ENCODE measurements at places on chromosomes 1 and 21. TPM values are rescaled to one million over a fixed set of nuclear protein-coding genes. Genes with fewer than 3 reads are reported as not detected.

GRCh38 chr1:246319083-246319714 lies 187.9 kb downstream of the SMYD3 start:
- no peak for DNase-seq

CCDC27 gene
- not detected for total RNA-seq

- peak; percentile 28 for DNase-seq
Observed at GRCh38 chr21:37642493-37642892, 273.8 kb downstream of the KCNJ6 start.

CLDN17 gene
- total RNA-seq: not detected

GRCh38 chr1:180218806-180219765 lies 11.0 kb upstream of the LHX4 start:
- no peak for DNase-seq

DNA sequence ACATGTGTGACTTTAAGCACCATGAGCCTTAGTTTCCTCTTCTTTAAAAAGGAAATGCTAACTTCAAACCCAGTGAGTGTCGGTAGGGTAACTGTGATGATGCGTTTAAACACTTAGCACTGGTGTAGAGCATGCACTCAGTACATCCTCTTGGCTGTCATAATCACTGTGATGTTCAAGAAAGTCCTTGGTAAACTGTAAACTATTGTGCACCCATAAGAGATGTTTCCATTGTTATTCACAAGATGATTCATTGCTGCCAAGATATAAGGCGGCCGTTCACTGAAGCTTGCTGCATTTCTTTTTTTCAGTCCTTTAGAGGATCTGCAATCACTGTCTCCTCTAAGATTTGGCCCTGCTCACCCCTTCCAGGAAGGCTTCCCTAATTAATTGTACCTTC lies 61.8 kb upstream of the DAB1 start:
- DNase-seq: no peak

KCNN3 gene
- 0.30 TPM for total RNA-seq

TFAP2E gene
- total RNA-seq: 5.1 TPM

GRCh38 chr1:223242382-223242955 lies 99.4 kb upstream of the TLR5 start:
- no peak for DNase-seq

NR0B2 gene
- total RNA-seq: not detected

NUP210L gene
- total RNA-seq: 0.10 TPM

CD5L gene
- not detected for total RNA-seq

OR2AK2 gene
- not detected for total RNA-seq

DNA sequence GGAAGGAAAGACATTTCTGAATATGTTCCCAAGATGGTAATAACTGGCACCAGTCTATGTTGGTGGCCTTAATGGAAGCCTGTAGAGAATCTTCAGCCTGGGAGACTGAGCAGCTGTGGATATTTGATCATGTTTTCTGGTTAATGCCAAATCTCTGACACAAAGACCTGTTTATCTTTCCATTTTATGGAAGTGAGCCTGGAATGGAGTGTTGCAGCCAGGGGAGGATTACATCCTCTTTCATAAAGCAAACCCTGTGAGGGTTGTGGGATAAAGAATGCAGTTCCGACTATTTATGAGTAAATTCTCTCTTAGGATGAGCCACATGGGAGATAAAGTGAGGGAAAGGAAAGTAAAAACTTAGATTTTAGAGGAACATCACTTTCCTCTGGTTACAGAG lies 144.1 kb downstream of the PCP4 start:
- DNase-seq: no peak

SLC6A9 gene
- 0.20 TPM for total RNA-seq
